Tibial nerve (tissue), 4 donors: ENCODE measurements at places on chromosomes 7 and 10. TPM values are rescaled to one million over a fixed set of nuclear protein-coding genes. Genes with fewer than 3 reads are reported as not detected.

Gene SEC61A2
- total RNA-seq: 10.5 TPM

Gene MYL10
- not detected for total RNA-seq

Gene HDAC9
- 12.6 TPM for total RNA-seq

Gene CREB5
- total RNA-seq: 16.8 TPM

Gene SPACDR
- 1.5 TPM for total RNA-seq

Gene RBM20
- 8.7 TPM for total RNA-seq

Gene OPN4
- 0.59 TPM for total RNA-seq

Gene C10orf105
- 0.42 TPM for total RNA-seq

Gene SLC13A1
- total RNA-seq: not detected

Gene TAX1BP1
- total RNA-seq: 59.7 TPM

DNA sequence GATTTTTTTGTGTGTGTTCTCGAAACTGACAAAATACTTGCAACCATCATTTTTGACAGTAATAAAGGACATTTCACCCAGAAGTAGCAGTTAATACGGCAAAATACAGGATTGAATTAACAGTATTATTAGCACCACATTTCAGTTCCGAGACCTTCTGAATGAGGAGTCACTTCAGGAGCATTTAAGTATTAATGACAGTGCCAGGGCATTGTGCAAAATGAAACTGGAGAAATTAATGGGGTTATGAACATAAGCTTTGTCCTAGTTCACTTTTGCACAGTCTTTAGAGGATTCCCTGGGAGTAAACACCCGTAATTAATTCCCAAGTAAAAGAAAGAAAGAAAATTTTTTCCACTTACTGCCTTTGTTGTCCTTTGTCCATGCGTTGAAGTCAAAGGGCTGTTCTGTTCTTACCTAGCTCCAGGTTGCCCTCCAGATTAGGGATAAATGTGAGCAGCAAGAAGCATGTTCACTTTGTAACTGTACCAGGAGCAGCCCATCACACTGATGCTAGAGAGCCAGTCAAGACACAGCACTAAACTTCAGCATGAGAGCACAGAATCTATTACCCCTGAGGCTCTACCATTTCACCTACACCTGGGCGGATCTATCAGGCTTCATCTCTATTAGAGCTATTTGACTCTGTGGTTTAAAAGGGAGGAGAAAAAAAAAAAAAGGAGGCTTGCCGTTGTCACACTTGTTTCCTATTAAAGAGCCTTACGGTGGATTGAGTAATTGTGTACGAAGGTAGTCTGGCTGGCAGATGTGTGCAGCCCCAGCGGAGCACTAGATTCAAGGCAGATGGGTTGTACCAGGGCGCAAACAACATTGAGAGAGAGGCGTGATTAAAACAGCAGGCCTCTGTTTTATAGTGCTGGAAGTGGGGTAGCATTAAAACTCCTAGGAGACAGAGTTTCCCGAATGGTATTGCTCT lies 297.8 kb upstream of the SEMA3A start:
- peak; percentile 27 for DNase-seq

DNA sequence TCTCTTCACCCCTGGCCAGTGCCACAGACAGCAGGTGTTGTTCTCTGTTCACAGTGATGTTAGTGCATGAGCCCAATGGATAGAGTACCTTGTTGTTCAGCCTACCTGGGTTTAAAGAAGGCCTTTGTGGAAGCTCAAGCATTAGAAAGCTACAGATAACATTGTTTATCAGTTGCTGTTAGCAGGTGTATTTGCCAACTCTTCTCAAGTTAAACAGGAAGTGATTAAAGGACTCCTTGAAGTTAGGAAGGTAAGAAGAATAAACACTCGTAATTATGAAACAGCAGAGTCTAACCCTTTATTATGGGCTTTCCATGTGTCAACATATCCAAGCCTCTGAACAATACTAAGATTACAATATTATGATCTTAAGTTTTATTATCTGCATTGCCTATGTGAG lies 25.9 kb downstream of the RGR start:
- DNase-seq: no peak

- DNase-seq: no peak
These were observed 98.9 kb upstream of the WAC start for GRCh38 chr10:28434063-28434462.

- DNase-seq: no peak
These were observed 66.6 kb upstream of the CAMK2B start for GRCh38 chr7:44391746-44392617.

GRCh38 chr7:66306243-66306642 lies 101.1 kb downstream of the TPST1 start:
- no peak for DNase-seq

DNA sequence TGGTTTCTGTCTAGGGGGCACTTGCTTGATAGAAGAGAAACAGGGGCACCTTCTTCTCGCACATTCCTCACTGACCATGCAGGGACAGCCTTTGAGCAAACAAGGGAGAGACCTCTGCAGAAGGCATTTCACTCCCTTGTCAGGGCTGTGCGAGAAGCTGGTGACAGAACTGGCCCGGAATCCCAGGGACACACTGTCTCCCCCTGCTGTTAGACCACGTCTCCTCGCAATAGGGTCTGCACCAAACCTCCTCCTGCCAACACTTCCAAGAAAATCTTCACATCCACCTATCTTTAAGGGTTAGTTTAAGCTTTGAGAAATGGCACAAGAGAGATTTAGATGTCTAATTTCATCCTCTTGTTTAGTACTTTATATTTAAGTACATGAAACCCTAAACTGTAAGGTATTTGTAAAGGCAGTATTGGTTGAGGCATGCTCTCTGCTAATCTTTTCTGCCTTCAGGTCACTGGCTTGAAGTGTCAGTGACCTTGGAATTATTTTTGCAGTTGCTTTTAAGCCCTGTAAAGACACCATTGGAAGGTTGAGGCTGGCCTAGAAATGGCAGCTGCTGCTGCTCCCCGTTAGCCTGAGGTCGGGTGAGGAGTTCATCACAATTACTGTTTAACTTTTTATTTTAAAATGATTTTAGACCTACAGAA lies 37.0 kb downstream of the RBM20 start:
- DNase-seq: no peak

DNA sequence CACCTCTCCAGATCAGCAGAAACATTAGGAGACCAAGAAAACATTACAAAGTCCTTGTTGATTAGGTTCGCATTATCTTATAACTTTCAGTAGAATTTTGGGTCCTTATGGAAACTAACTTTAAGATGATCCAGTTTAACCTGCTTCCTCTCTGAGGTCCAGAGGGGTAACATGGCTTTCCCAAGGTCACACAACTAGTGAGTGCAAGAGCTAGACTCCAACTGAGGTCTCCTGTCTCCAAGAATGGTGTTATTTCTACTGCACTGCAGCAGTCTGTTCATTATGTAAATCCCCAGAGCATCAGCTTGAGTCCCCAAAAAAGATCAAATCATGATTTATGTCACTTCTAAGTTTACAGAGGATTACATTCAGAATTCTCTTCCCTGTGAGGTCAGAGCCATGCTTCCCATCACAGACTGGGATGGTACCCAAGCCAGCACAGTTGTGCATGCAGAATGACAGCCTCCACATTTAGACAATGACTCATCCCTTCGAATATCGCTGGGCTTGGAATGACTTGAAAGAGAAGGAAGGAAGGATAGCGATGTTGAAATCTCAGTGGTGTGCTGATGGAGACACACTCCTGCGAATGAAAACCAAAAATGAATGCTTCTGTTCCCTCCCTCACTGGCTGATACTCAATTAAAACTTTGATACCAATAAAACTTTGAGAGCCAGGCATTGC lies 163.1 kb upstream of the PLXNA4 start:
- no peak for DNase-seq

- DNase-seq: no peak
These were observed 4.0 kb upstream of the KLRG2 start for GRCh38 chr7:139487366-139488080.

- DNase-seq: no peak
These were observed 702 bp downstream of the TMEM130 start for GRCh38 chr7:98869027-98869596.

- no peak for DNase-seq
These were observed 443.7 kb upstream of the LRRN3 start for GRCh38 chr7:110647266-110647665.

DNA sequence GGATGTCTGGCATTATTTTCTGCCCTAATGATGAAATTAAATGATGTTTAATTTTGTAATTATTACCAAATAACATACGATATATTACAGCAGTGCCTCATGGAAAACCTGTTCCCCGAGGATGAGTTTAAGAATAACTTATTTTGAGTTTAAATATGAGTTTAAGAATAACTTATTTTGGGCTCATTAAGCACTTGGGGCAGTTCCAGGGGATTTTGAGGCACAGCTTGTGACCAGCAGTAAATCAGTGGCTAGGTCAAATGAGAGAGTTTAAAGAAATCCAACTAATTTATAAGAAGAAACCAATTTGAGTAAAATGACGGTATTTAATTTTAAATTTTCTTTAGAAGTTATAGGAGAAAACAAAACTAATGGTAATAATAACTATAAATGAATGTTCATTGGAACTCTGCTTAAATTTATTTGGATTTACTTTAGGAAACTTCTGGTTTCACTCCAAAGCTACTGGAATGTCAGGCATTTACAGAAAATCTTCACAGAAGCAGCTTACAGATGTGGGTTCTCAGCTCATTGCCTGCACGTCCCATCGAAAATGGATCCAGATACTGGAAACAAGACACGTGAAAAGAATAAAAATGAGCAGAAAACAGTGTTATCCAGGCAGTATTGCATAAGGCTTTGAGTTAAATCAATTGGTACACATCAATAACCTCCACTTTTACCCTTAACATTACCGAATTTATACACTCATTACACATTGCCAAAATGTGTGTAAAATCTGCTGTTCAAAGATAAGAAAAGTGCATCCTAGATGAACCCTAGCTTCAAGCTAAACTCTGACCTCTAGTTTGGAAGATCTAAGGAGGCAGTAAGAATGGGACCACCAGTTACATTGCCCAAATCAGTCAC lies 784.5 kb upstream of the IGFBP3 start:
- DNase-seq: no peak

GRCh38 chr10:23202779-23203178 lies 10.7 kb downstream of the PTF1A start:
- DNase-seq: no peak

- DNase-seq: no peak
These were observed 1.6 kb downstream of the SFMBT2 start for GRCh38 chr10:7409045-7409731.

DNA sequence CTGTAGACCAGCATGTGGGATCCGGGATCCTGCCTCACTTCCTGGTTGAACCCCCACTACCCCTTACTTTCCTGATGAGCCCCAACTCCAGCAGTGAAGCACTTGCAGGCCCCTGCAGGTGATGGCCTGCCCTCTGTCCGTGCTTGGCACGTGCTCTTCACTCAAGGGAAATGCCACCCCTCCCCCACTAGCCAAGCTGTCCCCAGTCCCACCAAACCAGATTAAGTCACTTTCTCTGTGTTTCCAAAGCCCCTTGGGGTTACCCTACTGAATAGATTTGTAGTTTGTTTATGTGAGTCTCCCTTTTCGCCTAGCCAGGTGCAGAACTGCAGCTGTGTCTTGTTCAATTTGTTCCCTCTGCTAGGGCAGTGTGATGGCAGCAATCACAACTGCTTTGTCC lies 121.7 kb downstream of the WDFY4 start:
- no peak for DNase-seq

GRCh38 chr10:111556666-111557065 lies 479.8 kb downstream of the ADRA2A start:
- no peak for DNase-seq

DNA sequence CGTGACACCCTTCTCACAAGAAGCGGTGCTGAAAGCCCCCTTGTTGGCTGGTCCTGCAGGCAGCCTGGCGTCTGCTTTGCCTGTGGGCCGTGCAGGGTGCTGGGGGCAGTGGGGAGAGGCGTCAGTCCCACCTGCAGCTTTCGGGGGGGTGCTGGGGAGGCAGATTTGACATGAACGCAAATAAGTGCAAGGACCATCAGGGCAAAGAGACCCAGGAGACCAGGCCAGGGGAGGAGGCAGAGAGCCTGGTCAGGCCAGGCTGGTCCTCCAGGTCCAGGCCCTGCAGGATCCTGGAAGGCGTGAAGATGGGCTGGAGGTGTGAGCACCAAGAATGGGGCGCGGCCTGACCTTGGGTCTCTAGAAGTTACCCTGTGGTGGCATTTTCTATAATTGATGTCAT lies 81.6 kb downstream of the MGMT start:
- DNase-seq: no peak

DNA sequence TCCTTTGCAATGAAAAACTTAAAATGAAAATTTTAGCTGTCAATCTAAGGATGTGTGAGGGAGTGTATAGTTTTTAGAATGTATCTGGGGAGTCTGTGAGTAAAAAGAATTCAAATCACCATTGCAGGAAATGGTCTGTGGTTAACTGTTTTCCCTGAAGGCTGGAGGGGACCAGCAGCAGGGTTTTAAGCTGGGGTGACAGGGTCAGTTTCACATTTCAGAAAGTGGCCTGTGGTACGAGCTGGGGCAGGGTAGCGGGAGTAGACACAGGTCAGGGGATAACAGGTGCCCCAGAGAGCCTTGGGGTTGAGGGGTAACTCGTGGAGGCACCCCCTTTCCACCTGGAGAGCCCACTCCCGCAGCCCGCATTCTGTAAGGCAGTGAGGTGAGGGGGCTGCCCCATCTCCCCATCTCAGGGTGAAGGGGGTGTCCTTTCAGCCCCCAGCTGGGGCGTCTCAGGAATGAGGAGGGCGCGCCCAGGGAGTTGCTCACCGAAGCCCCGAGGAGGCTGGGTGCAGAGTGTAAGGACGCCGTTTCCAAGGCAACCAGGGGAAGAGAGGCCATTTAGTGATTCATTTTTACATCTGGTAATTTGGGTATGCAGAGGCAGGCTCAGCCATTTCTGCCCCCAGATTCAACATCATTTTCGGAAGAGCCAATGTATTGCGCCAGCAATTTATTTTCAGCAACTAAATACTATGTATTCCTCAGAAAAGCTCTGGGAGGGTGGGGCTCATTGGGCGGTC lies 168.9 kb downstream of the SLIT1 start:
- DNase-seq: no peak

DNA sequence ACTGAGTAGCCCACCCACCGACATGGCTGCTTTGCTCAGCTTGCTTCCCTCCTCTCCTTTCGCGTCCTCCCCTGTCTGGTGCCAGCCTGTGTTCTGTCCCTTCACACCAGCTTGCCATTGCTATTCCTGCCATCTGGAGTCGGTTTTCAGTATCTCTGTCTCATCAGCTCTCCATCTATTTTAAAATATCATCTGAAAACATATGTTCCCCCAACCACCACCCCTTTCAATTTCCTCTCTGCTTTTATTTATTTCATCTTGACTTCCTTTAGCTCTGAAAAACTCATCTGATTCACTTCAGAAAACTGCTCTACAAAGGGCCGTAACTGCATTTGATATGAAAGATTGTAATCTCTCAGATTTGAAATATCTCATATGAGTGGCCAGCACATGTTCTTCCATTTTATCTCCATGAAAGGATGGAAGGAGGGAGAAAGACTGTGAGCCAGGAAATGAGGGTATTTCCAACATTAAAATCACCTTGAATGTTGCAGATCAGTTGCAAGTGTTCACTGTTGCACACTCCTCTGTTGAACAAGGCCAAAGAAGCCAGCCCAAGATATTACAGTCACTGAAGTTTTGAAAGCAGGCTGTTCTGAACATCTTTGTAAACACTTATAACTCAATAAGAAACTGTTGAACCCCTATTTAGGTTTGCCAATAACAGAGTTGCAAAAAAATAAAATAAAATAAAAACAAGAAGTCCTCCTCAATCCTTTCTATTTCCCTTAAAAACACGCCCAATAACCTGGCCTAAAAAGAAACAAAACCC lies 202.4 kb upstream of the NEBL start:
- no peak for DNase-seq
